ENCODE measurements at places on chromosomes 2 and 18.

DNA sequence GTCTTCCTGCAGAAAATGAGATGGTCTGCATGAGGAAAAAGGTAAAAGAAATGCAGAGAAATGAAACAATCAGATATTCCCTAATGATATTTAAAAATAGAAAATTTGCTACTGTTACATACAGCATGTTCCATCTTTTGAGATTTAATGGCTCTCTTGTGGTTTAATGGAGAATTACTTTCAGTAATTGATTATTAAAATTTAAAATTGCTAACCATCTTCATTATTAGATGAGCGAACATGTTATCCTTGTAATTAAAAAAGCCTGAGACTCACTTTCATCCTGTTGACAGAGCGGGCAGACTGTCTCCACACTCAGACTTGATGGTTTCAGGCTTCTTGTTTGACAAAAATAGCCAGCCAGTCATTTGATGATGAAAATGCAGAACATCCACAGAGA lies 171.0 kb downstream of the GRB14 start:
- no peak for DNase-seq

DNA sequence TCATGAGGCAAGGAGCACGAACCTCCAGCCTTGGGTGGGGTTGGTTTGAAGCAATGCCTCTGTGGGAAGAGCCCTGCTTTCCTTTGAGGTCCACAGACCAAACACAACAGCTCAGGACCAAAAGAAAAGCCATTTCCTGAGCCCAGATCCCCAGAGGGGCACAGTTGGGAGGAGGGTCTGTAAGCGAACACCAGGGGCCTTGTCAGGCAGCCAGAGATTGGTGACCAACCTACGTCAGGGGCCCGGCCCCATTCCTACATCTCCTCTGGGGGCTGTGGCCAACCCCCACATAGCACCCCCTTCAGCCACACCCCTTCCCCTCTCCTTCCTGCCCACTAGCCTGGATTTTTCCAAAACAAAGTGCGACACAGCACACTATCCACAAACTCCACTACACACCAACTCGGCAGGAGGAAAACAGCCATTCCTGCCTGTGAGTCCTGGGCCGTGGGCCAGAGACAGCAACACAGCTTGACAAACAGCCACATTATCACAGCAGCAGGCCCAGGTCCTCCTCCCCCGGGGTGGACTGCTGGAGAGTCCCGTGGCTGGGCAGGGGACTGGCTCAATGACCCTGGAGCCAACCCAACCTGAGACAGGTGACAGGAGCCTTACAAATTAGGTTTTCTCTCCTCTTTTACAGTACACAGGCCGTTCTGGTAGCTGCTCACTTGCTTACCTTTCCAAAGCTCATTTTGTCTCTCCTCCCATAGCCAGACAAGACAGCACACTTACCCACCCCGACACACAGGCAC lies 98.8 kb downstream of the TNS1 start:
- DNase-seq: no peak

DNA sequence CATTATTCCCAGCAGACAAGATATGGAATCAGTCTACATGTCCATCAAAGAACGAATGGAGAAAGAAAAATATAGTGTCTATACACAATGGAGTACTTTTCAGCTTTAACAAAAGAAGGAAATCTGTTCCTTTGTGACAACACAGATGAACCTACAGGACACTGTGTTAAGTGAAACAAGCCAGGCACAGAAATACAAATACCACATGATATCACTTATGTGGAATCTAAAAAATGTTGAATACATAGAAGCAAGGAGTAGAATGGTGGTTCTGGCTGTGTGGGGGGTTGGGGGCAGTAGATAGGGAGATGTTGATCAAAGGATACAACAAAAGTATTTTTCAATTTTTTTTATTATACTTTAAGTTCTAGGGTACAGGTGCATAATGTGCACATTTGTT lies 347.7 kb upstream of the MAP2 start:
- no peak for DNase-seq

- no peak for DNase-seq
Measured at GRCh38 chr2:132521341-132521740, 104.7 kb downstream of the GPR39 start.

DNA sequence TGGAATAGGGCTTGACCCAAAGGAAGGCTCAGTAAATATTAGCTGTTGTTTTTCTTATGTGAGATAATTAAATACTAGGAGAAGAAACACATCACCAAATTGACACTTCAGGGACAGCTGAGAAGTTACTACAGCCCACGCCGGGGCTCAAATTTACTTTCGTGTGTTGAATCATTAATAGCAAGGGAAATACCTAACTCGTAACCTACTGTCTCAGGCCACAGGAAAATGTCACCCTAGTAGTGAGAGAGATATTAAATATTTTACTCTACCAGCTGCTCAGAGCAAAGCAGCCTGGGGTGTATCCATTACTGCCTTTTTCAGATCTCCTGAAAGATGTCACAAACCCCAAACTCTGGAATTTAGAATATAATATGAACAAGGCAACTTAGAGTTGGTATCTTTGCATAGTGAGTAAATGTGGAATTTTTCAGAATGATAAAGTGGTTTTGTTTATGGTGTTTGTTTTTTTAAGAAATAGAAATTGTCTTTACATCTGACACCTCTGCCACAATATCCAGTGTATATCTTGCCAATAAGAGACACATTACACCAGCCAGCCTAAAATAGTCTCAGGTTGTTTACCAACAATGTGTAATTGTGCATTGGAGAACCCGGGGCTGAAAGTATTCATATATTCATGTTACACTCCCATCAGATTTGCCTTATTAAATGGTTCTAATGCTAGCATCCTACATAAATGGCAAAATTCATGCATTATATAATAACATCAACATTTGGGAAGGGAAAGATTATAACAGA lies 48.4 kb downstream of the ATP8B1 start:
- DNase-seq: no peak
